ENCODE measurements at places on chromosomes 7 and 10.

DNA sequence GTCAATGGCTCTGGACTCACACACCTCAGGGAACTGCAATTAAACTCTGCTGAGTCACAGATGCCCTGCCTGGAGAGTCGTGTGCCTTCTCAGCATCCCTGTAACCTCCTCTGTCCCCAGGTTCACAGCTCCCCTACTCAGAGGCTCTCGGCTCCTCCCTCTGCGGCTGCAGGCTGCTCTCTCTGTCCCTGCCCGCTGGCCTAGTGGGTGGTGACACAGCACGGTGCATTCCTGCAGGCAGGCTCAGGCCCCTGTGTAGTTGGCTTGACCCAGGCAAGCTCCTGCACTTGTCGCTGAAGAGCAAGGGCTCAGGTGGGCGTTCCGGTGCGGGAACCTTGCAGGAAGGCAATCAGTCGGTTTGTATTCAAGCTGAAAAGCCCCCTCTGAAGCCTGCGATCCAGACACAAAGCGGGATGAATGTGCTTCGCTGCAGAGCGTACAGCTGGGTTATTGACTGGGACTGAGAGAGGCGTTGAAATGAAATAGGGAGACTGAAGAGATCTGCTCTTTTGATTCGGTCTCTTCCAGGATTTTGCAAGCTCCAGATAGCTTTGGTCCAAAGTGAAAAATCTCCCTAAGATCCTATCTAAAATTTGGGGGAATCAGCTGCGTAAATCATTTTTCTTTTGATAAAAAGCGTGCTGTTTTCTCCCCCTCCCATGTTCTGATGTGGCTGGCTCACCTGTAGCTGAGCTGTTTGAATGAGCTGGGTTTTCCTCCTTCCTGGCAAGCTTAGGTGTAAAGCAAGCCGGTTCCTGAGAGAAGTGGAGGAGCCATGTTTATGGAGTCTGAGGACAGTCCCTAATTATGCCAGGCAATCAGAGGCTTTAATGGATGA is 208.7 kb upstream of the PHYHIPL start:
- H3K36me3 ChIP-seq: no peaks in the 10 kb centered on the region
- no peaks in the 10 kb centered on the region for H3K4me1 ChIP-seq
- no peak overlapping the region for H3K4me3 ChIP-seq
- H3K27me3 ChIP-seq: no peaks in the 10 kb centered on the region
- H3K27ac ChIP-seq: no peak overlapping the region

DNA sequence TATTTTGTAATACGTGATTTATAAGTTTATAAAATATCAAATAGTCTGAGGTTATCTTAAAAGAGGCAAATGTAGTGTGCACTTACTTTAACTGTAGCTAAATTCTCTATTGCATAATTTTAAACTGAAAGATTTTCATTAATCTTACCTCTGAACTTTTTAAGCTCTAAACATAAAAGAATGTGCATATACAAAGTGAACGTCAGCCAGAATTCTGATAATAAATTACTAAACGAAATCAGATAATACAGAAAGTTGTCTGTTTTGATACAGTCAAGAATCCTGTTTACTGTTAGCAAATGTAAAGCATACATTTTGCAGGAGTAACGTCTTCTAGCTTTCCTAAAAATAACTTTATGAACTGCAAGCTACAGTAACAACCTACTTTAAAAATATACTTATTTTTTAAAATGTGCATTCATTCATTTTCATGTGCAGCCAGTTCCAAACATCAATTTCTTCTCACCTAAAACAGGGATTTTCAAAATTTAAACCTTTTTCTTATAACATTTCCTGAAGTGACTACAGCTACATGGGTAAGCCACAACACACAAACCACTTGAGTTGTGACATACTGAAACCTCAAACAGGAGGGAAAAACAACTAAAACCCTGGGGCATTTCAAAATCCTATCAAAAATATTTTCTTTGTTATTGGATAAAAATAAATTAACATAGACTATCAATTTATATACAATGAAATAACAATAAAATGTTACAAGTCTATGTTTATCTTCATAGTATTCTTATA is 92.7 kb downstream of the RNLS start:
- H3K4me1 ChIP-seq: no peaks in the 10 kb centered on the region
- no peak overlapping the region for H3K27ac ChIP-seq
- H3K27me3 ChIP-seq: no peaks in the 10 kb centered on the region
- DNase-seq: no peak
- no peak overlapping the region for H3K4me3 ChIP-seq
- H3K36me3 ChIP-seq: no peaks in the 10 kb centered on the region

DNA sequence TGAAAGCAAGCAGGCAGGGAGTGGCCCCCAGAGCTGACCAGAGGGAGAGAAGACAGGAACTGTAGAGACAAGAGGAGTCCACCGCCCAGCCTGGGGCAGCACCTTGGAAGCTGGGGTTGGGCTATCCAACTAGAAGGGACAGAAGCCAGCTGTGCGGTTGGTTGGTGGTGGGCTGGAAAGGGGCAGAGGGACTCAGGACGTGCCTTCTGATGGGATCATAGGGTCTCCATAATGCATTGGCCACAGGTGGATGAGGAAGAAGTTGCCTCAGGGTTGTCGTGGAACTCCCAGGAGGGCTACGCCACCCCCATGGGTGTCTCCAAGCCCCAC is 114.0 kb upstream of the RET start:
- no peak overlapping the region for H3K27ac ChIP-seq
- H3K36me3 ChIP-seq: no peaks in the 10 kb centered on the region
- no peaks in the 10 kb centered on the region for H3K4me1 ChIP-seq
- H3K27me3 ChIP-seq: no peaks in the 10 kb centered on the region
- no peak overlapping the region for H3K4me3 ChIP-seq

- H3K27ac ChIP-seq: no peak overlapping the region
- H3K4me3 ChIP-seq: no peak overlapping the region
- DNase-seq: no peak
- H3K4me1 ChIP-seq: no peaks in the 10 kb centered on the region
Measured at GRCh38 chr10:45243261-45243660, 72.1 kb downstream of the OR13A1 start.

DNA sequence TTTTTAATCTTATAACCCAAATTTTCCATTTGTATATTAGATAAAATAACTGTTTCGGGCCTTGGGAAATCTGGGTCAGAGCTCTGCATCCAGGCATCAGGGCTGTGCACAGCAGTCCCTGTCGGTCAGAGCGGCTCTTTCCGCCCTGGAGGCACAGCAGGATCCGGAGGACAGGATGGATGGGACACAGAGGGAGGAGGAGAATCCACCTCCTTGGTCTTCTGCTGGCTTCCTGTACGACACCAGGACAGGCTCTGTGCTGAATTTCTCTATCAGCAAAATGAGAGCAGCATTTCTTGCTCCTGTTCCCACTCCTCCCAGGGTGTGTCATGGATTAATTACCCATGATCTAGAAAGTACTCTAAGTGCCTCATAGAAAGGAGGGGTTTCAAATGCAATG is 254.9 kb downstream of the SKAP2 start:
- no peaks in the 10 kb centered on the region for H3K36me3 ChIP-seq
- H3K4me1 ChIP-seq: no peaks in the 10 kb centered on the region
- no peak for DNase-seq
- H3K27ac ChIP-seq: no peak overlapping the region
- H3K4me3 ChIP-seq: no peak overlapping the region
- H3K27me3 ChIP-seq: no peaks in the 10 kb centered on the region

DNA sequence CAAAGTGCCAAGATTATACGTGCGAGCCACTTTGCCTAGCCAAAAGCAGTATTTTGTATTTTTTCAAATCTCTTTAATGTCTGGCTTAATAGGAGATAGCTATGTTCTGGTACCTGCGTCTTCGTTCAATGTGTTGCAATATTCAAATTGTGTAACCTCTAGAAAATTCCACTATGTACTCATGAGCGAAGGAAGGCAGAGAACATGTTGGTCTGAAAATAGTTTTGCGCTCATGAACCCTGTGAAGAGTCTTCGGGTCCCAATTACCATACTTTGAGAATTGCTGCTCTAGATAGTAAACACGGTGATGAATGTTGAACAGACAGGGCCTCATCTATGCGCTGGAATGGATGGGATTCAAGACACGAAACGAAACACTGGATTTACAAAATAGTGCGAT is 2.7 kb upstream of the SUV39H2 start:
- H3K4me3 ChIP-seq: no peak overlapping the region
- H3K4me1 ChIP-seq: peaks cover 3% of the 10 kb centered on the region
- no peak overlapping the region for H3K27ac ChIP-seq
- H3K36me3 ChIP-seq: no peaks in the 10 kb centered on the region
- no peak for DNase-seq
- no peaks in the 10 kb centered on the region for H3K27me3 ChIP-seq

DNA sequence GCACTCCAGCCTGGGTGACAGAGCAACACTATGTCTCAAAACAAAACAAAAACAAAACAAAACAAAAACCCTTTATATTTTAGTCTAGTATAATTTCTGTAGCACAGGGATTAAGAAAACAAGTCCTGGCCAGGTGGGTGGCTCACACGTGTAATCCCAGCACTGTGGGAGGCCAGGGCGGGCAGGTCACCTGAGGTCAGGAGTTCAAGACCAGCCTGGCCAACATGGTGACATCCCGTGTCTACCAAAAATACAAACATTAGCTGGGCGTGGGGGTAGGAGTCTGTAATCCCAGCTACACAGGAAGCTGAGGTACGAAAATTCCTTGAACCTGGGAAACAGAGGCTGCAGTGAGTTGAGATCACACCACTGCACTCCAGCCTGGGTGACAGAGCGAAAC is 23.2 kb upstream of the ASL start:
- H3K27me3 ChIP-seq: no peaks in the 10 kb centered on the region
- H3K27ac ChIP-seq: no peak overlapping the region
- DNase-seq: no peak
- H3K36me3 ChIP-seq: no peaks in the 10 kb centered on the region

DNA sequence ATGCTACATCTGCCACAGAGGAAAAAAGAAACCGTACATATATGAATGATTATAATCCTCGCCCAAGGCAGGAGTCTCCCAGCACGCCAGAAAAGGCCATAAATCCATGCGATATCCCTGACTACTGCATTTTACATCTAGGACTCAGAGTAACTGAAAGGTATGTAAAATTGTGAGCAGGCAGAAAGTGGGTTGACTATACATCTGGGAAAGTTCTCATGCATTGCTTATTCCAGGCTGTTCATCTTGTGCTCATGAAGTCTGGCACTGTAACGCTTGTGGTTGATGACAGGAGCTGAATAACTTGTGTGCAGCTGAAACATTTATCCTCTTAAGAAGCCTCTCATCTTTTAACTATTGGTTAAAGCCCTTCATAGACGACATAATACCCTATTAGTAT is 193.4 kb upstream of the STEAP4 start:
- no peak for DNase-seq
- H3K27ac ChIP-seq: no peak overlapping the region
- H3K27me3 ChIP-seq: no peaks in the 10 kb centered on the region
